ENCODE measurements at places on chromosomes 6 and 20. TPM values are rescaled to one million over a fixed set of nuclear protein-coding genes. Genes with fewer than 3 reads are reported as not detected.

- no peak for DNase-seq
Observed at GRCh38 chr20:35629427-35630145, 14.0 kb downstream of the SPAG4 start.

- DNase-seq, result no peak
Observed at GRCh38 chr6:80163754-80164187, 57.3 kb downstream of the BCKDHB start.

DNA sequence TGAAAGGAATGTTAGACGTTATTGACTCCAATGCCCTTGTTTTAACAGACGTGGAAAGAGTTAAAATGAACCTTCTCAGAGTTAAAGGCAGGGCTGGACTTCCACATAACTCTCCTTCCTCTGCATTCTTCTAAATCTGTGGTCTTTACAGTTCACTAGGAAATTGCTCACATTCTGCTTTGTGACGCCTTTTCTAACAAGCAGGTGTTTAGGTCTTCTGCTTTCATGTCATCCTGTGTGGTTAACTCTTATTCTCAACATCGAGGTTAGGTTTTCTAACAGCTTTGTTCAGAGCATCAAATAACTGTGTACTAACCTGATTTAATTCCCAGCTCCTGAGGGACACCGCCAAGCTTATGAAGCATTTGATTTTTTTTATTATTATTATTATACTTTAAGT lies 81.3 kb upstream of the NT5E start:
- DNase-seq, result no peak

DNA sequence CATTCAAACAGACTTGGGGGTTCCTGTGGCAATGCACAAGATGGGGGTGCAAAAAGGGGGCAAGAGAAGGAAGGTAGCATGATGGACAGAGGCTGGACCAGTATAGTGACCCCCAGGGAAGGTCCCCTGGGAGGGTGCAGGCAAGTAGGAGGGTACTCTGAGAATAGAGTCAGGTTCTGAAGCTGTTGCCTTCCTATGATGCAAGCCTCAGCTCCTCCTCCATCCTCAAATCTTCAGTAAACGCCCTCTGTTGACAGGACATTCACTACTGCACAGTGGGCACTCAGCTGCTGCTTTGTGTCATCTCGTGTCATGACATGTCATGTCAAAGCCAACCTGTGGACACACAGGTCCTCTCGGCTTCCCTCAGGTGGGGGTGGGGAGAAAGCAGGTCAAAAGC lies 5.8 kb upstream of the SDCBP2 start:
- DNase-seq, result no peak

DNA sequence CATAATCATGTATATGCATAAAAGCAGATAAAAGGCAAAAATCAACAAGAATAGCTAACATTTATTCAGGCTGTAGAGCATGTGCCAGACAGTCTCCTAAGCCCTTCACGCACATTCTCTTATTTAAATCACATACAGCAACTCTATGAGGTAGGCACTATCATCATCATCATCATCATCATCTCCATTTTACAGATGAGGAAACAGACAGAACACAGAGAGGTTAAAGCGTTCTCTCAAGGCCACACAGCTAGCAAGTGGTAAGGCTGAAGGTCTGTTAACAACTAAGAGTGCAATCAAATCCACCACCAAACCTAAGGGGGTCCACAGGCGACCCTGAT lies 857 bp upstream of the PLEKHG1 start:
- no peak for DNase-seq

VIP gene
- total RNA-seq, result 6.3 TPM

KIF13A gene
- total RNA-seq, result 64.7 TPM
